ENCODE measurements at places on chromosomes 5 and 9. TPM values are rescaled to one million over a fixed set of nuclear protein-coding genes. Genes with fewer than 3 reads are reported as not detected.

DNA sequence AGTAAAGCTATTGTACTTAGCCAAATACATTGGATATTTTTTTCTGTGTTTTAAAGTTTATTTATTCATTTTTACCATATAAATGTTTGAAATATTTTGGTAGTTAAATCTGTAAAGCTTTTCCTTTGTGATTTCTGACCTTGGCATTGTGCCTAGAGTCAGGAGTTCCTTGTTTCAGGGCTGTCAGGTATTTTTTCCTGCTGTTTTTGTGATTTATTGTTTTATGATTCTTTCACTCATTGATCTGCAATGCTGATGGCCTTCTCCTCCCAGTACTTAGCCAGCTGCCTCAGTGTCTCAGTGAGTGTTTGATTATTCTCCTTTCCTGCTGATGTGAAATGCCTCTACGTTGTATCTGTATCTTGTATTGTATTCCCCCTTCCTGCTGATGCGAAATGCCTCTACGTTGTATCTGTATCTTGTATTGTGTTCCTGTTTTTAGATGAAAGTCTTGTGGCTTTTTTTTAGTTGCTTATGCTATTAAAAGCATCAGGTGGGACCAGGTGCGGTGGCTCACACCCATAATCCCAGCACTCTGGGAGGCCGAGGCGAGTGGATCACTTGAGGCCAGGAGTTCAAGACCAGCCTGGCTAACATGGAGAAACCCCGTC, 61.0 kb downstream of the EHMT1 start:
- peaks cover 5% of the 10 kb centered on the region for H3K36me3 ChIP-seq
- no peaks in the 10 kb centered on the region for H3K27me3 ChIP-seq
- peaks cover 17% of the 10 kb centered on the region for H3K4me1 ChIP-seq
- DNase-seq = no peak
- peak overlapping the region; percentile 67 for H3K27ac ChIP-seq
- peak overlapping the region; percentile 71 for H3K4me3 ChIP-seq

GRCh38 chr9:136255896-136256890, 10.6 kb upstream of the QSOX2 start:
- H3K27me3 ChIP-seq = no peaks in the 10 kb centered on the region
- no peak overlapping the region for H3K27ac ChIP-seq
- H3K4me3 ChIP-seq = no peak overlapping the region
- no peaks in the 10 kb centered on the region for H3K4me1 ChIP-seq
- DNase-seq = no peak

- no peaks in the 10 kb centered on the region for H3K36me3 ChIP-seq
- DNase-seq = peak; percentile 65
- H3K27me3 ChIP-seq = no peaks in the 10 kb centered on the region
- H3K27ac ChIP-seq = no peak overlapping the region
These were observed 1028.6 kb downstream of the CDH9 start for GRCh38 chr5:26009742-26010141.

PCDHA1 gene
- total RNA-seq = 0.61 TPM

RASEF gene
- 1.9 TPM for total RNA-seq

CHSY3 gene
- 0.37 TPM for total RNA-seq

DNA sequence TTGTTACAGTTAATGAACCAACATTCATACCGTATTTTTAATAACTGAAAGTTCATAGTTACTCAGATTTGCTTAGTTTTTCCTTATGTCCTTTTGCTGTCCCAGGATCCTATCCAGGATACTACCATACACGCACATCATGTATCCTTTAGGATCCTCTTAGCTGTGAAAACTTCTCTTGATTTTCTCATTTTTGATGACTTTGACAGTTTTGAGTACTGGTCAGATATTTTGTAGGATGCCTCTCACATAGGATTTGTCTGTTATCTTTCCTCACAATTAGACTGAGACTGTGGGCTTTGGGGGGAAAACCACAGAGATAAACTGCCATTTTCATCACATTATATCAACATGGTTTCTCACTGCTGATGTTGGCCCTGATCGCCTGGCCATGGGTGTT, 491.3 kb upstream of the TRPC7 start:
- H3K36me3 ChIP-seq = no peaks in the 10 kb centered on the region
- no peak for DNase-seq
- no peak overlapping the region for H3K27ac ChIP-seq
- H3K4me3 ChIP-seq = no peak overlapping the region
- no peaks in the 10 kb centered on the region for H3K4me1 ChIP-seq
- no peaks in the 10 kb centered on the region for H3K27me3 ChIP-seq

GRCh38 chr5:135814316-135814715, 20.1 kb upstream of the SLC25A48 start:
- no peak for DNase-seq
- peaks cover 1% of the 10 kb centered on the region for H3K36me3 ChIP-seq
- no peaks in the 10 kb centered on the region for H3K27me3 ChIP-seq
- H3K27ac ChIP-seq = no peak overlapping the region
- no peak overlapping the region for H3K4me3 ChIP-seq

- H3K27ac ChIP-seq = no peak overlapping the region
- DNase-seq = no peak
- H3K27me3 ChIP-seq = no peaks in the 10 kb centered on the region
These were observed 123.0 kb upstream of the LHFPL2 start for GRCh38 chr5:78771260-78772205.

GRCh38 chr9:98117984-98118639, 910 bp downstream of the TRIM14 start:
- DNase-seq = no peak
- no peaks in the 10 kb centered on the region for H3K27me3 ChIP-seq
- H3K36me3 ChIP-seq = no peaks in the 10 kb centered on the region
- no peaks in the 10 kb centered on the region for H3K4me1 ChIP-seq
- H3K27ac ChIP-seq = no peak overlapping the region
- peak overlapping the region; percentile 78 for H3K4me3 ChIP-seq

GRCh38 chr5:63822614-63823013, 139.6 kb downstream of the HTR1A start:
- no peaks in the 10 kb centered on the region for H3K27me3 ChIP-seq

- peak overlapping the region; percentile 27 for H3K27ac ChIP-seq
- H3K27me3 ChIP-seq = no peaks in the 10 kb centered on the region
- no peak for DNase-seq
- H3K4me3 ChIP-seq = no peak overlapping the region
- H3K36me3 ChIP-seq = peaks cover 21% of the 10 kb centered on the region
These were observed 78.1 kb downstream of the RAPGEF1 start for GRCh38 chr9:131661568-131662288.

DNA sequence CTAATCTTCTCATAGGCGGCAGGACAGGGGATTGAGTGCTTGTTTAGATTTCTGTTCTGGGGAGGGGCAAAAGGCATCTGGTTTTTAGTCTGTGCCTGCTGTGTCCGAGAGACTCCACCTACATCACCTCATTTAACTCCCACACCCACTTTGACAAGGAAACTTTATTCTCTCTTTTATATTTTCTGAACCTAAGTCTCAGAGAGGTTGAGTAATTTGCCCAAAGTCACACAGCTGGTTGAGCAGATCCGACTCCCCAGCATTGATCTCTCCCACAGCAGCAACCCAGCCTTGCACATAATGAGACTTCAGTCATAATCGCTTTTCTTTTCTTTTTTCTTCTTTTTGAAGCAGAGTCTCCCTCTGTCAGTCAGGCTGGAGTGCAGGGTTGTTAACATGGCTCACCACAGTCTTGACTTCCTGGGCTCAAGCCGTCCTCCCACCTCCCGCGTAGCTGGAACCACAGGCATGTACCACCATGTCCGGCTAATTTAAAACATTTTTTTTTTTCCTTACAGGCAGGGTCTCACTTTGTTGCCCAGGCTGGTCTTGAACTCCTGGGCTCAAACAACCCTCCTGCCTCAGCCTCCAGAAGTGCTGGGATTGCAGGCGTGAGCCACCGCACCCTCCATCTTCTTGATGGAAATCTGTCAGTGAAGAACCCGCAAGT, 36.5 kb upstream of the ANKRD33B start:
- H3K27me3 ChIP-seq = no peaks in the 10 kb centered on the region
- no peak overlapping the region for H3K4me3 ChIP-seq
- no peak for DNase-seq
- no peak overlapping the region for H3K27ac ChIP-seq
- no peaks in the 10 kb centered on the region for H3K4me1 ChIP-seq

GRCh38 chr5:137152616-137153015, 346.5 kb downstream of the SPOCK1 start:
- no peak overlapping the region for H3K27ac ChIP-seq
- H3K4me1 ChIP-seq = peaks cover 5% of the 10 kb centered on the region
- DNase-seq = no peak
